ENCODE measurements at places on chromosomes 3 and 15.

GRCh38 chr3:11643605-11644087 is at the start of gene VGLL4:
Gene VGLL4 (minus strand): TSS chr3:11643915. CDS start chr3:11643518, 397 bp downstream.
- DNase-seq: peak; percentile 67

DNA sequence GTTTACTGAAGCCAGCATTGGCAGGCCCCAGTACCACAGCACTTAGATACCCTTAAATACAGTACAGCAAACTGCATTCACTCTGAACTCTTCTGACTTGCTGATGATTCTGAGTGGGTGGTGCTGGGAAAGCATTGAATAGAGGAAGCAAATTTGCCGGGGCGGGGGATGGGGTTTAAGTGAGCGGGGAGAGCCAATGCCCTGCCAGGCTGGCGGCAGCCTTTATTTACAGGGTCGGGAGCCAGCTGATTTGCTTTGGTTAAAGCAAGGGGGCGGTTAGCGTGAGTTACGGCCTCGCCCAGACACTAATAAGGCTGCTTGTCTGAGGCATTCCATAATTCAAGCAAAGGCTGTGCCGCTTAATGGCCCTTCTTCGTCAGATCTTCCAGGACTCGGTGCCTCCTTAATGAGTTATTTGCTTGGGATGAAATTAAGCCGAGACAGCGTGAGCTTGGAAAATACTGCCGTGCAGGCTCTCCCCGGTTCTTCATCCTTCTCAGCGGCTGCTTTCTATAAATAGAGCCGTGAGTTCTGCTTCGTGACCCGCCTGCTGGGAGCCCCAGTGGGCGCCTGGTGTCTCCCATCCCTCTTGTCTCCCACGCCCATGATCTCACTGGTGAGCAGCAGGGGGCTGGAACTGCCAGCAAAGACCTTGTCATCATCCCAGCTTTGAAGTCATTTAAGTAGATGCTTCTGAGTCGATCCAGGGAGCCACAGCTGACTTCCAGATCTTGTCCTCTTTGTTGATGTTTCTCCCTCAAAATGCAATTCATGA is 25.8 kb downstream of the SPSB4 start:
- no peak for DNase-seq

- DNase-seq: no peak
Measured at GRCh38 chr15:73873889-73874511, 636 bp downstream of the TBC1D21 start.

GRCh38 chr3:186679151-186679550 is 13.3 kb downstream of the HRG start:
- no peak for DNase-seq

DNA sequence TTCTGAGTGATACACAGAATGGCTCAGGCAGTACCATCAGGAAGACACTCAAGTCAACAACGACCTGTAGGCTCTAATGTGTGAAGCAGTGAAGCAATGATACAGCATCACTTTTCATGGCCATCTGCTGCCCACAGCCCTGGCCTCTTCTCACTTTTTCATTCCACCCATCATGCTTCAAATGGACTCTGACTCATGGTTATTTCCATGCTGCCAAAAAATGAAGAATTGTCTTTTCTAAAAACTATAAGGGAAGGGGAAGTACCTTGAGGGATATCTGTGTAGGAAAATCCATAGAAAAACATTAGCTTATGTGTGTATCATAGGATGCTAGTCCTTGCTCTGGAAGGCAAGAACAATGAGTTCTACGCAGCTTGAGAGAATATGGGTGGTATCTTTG is 11.5 kb downstream of the HGD start:
- DNase-seq: no peak

DNA sequence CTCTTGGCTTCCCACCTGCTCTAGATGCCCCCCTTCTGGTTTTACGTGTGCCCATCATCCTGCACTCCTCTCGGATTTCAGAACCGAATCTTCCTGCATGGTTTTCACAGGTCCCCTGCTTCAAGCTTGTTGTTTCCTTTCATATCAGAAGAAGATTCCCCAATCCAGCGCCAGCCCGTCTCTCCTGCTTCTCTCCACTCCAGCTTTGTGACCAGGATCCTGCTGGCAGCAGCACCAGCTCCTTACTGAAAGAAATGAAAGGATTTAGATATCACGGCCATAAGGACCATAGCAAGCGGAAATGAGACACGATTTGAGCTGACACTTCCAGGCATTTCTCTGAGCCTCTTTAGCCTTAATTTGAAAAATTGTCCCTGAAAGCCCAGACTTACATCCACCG is 180.3 kb upstream of the UBE3A start:
- no peak for DNase-seq

- DNase-seq: no peak
Measured at GRCh38 chr15:70095408-70096214, 2.1 kb downstream of the TLE3 start.
